CD4-positive, alpha-beta T cell treated with Interleukin-6 at 100 ng/mL for 8 hours (primary cell): ENCODE measurements at places on chromosomes 6 and 20.
A peak's percentile ranks its signal among the peaks of the same experiment; 100 is the strongest.

DNA sequence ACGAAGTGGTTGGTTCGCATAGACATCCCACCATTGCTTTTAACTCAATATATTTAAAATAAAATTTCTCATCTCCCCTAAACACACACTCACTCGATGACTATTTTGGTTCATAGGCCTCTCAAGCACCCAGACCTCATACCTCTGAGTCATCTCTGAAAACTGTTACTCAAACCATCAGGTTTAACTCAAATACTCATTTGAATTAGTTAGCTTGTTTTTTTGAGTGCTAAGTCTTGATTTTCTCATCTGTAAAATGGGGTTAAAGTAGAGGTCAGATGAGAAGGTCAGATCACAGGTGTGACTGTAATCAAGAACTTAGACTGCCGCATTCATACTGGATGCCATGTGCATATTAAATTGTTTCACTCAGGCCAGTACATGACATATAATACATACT, 243.9 kb upstream of the TENT5A start:
- no peak for DNase-seq

- no peak for DNase-seq
Observed at GRCh38 chr6:18260448-18261106, 3.8 kb downstream of the DEK start.

GRCh38 chr6:30325150-30325872, 1.4 kb upstream of the TRIM39 start:
- peak; percentile 73 for DNase-seq

- DNase-seq: no peak
Observed at GRCh38 chr6:15922510-15923250, 206.2 kb upstream of the MYLIP start.

GRCh38 chr6:156056085-156056484, 600.4 kb upstream of the NOX3 start:
- no peak for DNase-seq

- DNase-seq: no peak
Observed at GRCh38 chr6:71486461-71486860, 197.8 kb downstream of the OGFRL1 start.

GRCh38 chr6:27758491-27758890, 153.7 kb downstream of the OR2B2 start:
- no peak for DNase-seq

- no peak for DNase-seq
Observed at GRCh38 chr6:63307581-63308246, 12.1 kb downstream of the LGSN start.

- no peak for DNase-seq
Observed at GRCh38 chr6:154509421-154510143, 903 bp downstream of the CNKSR3 start.

DNA sequence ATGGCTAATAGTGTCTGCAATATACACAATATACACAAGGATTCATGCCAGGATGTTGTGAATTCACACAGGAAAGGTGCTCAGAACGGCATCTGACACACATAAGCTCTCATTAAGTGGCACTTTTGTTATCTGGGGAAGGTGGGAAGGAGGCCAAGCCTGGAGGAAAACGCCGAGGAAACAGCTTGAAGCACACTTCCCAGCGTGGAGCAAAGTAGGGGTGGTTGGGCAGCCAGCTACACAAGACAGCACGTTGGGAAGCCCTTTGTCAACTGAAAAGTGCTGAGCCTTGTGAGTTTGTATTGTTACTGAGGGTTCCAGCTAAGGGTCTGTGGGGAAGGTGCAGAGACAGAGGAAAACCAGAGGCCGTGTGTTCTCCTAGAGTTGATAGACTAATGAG, 181.0 kb downstream of the ZMYND8 start:
- no peak for DNase-seq

DNA sequence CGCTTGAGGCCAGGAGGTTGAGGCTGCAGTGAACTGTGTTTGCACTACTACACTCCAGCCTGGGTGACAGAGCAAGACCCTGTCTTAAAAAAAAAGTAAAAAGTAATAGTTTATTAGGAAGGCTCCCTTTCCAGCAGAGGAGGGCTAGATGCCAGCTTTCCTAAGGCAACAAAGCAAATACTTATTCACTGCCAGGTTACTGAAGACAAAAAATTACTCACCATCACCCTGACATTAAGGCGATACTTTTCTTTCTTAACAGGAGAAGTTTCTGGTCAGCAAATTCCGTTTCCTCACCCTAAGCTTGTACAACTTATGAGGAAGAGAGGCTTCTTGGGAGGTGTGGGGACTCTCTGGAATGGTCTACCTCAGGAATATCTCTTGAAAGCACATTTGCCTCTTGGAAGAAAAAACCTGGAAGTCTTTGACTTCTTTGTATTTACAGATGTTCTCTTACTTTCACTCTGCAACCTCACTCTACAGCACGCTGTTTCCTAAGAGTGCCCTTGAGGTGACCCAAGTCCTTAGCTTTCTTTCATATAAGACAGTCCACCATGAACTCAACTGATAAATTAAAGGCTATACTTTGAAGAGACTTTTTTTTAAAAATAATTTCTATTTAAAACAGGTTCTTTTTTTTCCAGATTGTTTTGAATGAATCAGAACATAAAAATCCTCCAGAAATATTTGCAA, 52.9 kb upstream of the TRAF3IP2 start:
- DNase-seq: no peak

- no peak for DNase-seq
Observed at GRCh38 chr6:169984181-169985120, 233.0 kb downstream of the ERMARD start.

GRCh38 chr6:41256383-41256782, 28.2 kb downstream of the TREML4 start:
- DNase-seq: no peak

DNA sequence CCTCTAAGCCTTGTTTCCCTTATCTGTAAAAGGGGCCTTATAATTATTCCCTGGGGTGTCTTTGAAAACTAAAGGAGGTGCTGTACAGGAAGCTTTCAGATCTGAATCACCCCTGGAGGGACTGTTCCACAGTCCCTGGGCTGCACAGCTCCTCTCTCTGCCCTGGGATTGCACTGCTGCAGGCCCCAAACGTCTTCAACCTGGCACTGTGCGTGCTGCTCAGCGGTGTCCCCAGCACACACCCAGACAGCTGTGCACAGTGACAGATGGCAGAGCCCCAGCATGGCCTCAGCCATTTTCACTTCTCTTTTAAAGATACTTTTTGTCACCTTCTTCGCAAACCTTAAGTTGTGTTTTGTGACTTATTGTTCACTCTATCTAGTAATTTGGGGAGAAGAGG, 50.7 kb upstream of the INSM1 start:
- DNase-seq: no peak

DNA sequence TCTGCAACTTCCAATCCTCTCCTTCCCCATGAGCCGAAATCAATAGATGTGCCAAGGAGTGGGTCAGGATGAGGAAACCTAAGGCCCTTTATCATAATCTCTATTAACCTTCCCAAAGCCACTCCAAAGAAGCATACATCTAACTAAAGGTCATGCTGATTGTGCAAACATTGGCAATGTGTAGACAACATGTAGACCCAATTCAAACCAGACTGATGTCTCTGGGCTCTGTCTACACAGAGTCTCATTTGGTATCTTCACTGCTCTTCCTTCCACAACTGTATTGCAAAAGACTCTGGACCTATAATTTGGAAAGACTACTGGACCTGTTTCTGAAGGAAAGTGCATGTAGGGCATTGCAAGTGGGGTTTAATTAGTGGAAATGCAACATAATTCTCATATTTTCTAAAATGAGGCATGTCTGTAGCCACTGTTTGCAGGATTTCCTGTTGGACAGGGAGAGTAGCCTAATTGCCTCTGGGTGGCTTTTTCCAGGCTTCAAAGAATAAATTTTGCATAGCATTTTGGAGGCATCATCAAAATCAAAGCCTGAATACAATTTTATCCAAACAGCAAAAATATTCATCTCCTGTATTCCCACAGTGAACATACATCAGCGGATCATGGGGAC, 35.0 kb upstream of the MLIP start:
- no peak for DNase-seq

- no peak for DNase-seq
Observed at GRCh38 chr20:38369389-38369788, 23.1 kb downstream of the LBP start.

- DNase-seq: no peak
Observed at GRCh38 chr6:2751871-2752270, 1.1 kb upstream of the MYLK4 start.

DNA sequence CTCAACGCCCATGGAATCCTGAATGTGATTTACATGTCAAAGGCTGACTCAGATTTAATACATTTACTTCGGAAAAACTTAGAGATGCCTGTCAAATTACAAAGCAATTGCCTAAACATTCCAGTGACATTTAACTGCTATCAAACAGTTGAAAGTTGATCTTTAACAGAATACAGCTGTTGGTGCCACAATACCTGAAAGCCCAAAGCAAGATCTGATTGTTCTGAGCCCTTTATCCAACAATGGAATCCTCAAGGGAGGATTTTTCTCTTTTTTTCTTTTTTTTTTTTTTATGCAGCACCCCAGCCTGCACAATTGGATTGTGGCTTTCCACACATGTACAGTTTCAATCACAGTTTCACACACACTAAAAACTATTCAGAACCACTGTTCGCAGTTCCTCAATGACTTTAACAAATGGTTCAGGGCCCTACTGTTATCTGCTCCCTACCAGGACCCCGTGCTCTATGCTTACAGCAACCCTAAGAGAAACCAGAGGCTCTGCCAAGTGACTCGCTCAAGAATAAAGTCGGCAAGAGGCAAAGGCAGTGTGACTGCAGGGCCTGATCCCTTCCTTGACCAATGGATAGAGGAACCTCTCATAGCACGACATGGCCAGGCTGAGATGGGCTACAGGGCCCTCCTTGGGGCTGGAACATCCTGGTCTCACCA, 33.3 kb downstream of the EPB41L2 start:
- no peak for DNase-seq

GRCh38 chr20:11249683-11250082, 575.9 kb upstream of the JAG1 start:
- DNase-seq: no peak

GRCh38 chr6:84774157-84774984, 10.0 kb upstream of the TBX18 start:
- no peak for DNase-seq

- DNase-seq: no peak
Observed at GRCh38 chr6:111038534-111039252, 48.6 kb upstream of the SLC16A10 start.

- DNase-seq: no peak
Observed at GRCh38 chr6:170208651-170209353, 82.1 kb downstream of the DLL1 start.

DNA sequence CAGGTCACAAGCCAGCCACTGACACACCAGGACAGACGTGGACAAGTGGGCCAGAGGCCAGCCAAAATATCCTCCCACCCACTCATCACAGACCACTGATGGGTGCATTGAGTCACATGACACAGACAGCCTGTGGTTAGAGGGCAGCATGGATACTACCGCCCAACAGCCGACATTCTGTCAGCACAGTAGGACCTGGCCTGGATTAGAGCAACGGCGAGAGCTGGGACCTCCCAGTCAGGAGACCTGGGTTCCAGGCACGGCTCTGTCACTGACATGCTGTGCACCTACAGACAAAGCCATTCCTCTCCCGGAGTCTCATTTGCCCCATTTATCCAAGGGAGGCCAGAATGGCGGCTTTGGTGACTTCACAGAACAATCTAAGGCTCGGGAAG, 8.0 kb downstream of the ZNF335 start:
- no peak for DNase-seq

- DNase-seq: no peak
Observed at GRCh38 chr20:34200023-34200422, 41.2 kb upstream of the ASIP start.

GRCh38 chr6:166343150-166343487, 774 bp upstream of the SFT2D1 start:
- no peak for DNase-seq

DNA sequence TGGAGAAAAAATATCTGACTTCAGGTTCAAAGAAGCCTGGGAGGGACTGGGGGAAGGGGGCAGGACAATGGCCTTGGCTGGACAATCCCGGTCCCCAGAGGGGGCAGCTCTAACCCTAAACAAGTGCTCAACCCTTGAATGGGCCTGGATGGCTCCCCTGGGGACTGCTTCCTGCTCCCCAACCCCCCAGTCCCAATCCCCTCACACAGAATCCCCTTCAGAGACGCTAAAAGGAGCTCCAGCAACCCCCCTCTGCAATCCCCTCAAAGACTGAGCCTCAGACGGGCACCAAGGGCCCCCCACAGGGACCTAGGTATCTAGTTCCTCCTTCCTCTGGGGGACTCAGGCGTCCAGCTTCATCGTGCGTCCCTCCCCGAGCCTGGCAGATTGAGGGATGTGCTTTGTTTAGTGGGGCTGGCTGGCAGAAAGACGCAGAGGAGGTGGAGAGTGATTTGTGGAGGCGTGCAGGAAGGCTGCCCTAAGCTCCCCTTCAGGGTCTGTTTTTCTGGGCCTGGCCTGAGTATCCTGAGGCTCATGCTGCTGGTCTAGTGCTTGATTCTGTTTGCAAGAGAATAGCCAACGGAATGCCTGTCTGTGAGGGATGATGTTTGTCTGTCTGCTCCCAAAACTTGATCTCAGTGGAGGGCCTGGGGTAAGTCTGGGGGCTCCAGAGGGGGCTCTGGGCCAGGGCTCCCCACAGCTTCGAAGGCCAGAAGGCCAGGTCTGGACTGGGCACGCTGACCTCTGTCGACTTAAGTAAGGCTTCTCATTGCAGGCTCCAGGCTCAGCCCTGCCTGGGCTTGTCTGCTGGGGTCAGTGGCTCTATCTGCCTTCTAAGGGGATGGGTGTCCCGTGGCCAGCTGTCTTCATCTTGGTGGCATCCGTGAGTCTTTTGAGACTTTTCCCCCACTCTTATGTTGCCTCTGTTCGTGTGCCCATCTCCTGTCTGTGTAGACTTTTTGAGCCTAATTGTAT, 1.7 kb upstream of the POU5F1 start:
- DNase-seq: no peak

- DNase-seq: no peak
Observed at GRCh38 chr6:1018041-1018440, 293.9 kb upstream of the FOXQ1 start.

GRCh38 chr6:170107606-170108222, 183.2 kb downstream of the DLL1 start:
- no peak for DNase-seq

DNA sequence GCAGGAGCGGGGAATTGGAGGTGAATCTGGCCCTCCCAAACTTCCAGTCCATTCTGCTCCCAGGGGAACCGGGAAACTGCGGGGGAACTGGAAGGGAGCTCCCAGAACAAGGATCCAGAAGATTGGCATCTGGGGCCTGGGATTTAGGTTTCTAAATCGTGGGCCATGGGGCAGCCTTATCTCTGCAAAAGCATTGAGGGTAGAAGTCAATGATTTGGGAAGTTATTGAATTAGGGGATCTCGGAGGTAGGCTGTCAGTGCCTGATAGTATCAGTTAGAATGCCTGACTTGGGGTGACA, 45.1 kb downstream of the HNF4A start:
- no peak for DNase-seq

GRCh38 chr6:81865712-81866111, 113.2 kb upstream of the TENT5A start:
- DNase-seq: no peak

GRCh38 chr6:144662812-144663365, 377.8 kb downstream of the UTRN start:
- no peak for DNase-seq

DNA sequence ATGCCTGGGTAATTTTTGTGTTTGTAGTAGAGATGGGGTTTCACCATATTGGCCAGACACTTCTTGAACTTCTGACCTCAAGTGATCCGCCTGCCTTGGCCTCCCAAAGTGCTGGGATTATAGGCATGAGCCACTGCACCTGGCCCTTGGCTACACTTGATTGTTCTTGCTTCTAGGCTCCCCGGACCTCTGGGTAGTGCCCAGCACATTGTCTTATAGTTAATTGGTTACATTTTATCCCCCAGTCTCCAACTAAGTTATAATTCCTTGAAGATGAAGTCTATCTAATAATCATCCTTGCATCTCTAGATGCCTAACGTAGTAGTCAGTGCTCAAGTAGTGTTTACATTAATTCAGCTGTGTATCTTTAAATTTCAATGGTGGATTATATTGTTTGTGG, 11.8 kb downstream of the SMPDL3A start:
- no peak for DNase-seq
